A673 (cell line): ENCODE measurements at places on chromosomes 3 and 15. TPM values are rescaled to one million over a fixed set of nuclear protein-coding genes. Genes with fewer than 3 reads are reported as not detected.

The THRB gene
- 0.11 and 0.22 TPM in 2 replicates for total RNA-seq

The AQP9 gene
- not detected in 2 replicates for total RNA-seq

GRCh38 chr3:29525254-29525881 is 244.5 kb downstream of the RBMS3 start:
- no peaks in the 10 kb centered on the region for H3K27me3 ChIP-seq
- no peaks in the 10 kb centered on the region for H3K36me3 ChIP-seq
- H3K4me1 ChIP-seq: peaks cover 17% of the 10 kb centered on the region
- H3K27ac ChIP-seq: no peak overlapping the region

The HYAL2 gene
- total RNA-seq: 17.7 and 18.1 TPM in 2 replicates

DNA sequence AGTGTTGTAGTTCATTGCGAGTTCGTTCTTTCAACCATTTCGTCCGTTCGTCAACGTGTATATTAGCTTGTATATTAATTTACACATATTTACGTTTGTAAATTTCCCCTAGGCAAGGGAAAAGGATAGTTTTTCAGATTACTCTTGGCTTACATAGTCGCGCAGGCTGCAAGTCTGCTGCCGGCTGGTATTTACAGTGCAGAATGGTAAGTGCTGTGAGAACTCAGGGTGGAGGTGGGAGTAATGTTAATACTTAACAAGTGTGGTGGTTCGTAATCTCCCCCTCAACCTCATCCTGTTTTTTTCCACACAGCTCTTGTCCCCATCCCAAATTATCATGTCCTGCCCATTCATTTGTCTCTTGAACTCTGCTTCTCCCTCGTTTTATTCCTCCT is 766 bp downstream of the FAM98B start:
- peak overlapping the region; percentile 85 for H3K4me3 ChIP-seq
- DNase-seq: no peak
- H3K4me1 ChIP-seq: peaks cover 9% of the 10 kb centered on the region
- peak overlapping the region; percentile 87 for H3K27ac ChIP-seq
- peaks cover 4% of the 10 kb centered on the region for H3K27me3 ChIP-seq

GRCh38 chr3:47291158-47291753 is 8.5 kb downstream of the KLHL18 start:
- H3K36me3 ChIP-seq: no peaks in the 10 kb centered on the region
- no peak overlapping the region for H3K27ac ChIP-seq

- H3K27me3 ChIP-seq: no peaks in the 10 kb centered on the region
- no peak overlapping the region for H3K27ac ChIP-seq
- DNase-seq: no peak
- peaks cover 12% of the 10 kb centered on the region for H3K36me3 ChIP-seq
- H3K4me1 ChIP-seq: no peaks in the 10 kb centered on the region
Measured at GRCh38 chr15:65906396-65906795, 37.1 kb downstream of the RAB11A start.

DNA sequence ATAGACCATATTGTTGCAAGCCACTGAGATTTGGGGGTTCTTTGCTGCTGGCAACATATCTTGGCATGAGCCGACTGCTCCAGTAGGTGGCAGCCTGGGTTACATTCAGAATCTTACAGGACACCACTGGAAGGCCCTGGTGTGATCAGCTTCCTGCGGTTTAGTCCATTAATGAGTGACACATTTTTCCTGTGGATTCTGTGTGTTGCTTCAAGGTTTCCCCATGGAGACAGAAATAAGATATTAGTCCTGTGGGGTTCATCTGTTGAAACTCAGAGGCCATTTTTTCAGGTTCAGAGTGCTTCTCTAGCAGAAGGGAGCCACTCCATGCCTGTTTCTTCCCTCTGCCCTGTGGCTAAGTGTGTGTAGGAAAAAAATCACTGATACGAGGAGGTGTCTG is 116.2 kb downstream of the MFSD1 start:
- peak; percentile 73 for DNase-seq
- no peaks in the 10 kb centered on the region for H3K36me3 ChIP-seq
- peaks cover 5% of the 10 kb centered on the region for H3K27me3 ChIP-seq

DNA sequence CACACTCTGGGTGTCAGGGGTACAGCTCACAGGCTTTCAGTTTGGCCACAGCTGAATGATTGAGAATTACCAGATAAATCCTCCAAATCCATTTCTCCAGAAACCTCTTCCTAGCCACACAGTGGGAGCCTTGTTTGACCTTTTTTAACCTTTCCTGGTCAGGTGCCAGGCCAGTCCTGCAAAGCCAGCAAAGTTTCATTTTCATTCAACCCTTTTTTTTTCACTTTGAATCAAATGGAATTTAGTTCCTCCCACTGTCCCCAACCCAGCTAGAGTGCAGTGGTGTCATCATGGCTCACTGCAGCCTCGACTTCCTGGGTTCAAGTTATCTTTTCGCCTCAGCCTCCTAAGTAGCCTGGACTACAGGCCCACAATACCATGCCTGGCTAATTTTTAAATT is 67.8 kb downstream of the NSUN3 start:
- H3K27me3 ChIP-seq: no peaks in the 10 kb centered on the region
- DNase-seq: no peak
- no peak overlapping the region for H3K27ac ChIP-seq
- H3K4me1 ChIP-seq: peaks cover 9% of the 10 kb centered on the region
- H3K4me3 ChIP-seq: no peak overlapping the region

DNA sequence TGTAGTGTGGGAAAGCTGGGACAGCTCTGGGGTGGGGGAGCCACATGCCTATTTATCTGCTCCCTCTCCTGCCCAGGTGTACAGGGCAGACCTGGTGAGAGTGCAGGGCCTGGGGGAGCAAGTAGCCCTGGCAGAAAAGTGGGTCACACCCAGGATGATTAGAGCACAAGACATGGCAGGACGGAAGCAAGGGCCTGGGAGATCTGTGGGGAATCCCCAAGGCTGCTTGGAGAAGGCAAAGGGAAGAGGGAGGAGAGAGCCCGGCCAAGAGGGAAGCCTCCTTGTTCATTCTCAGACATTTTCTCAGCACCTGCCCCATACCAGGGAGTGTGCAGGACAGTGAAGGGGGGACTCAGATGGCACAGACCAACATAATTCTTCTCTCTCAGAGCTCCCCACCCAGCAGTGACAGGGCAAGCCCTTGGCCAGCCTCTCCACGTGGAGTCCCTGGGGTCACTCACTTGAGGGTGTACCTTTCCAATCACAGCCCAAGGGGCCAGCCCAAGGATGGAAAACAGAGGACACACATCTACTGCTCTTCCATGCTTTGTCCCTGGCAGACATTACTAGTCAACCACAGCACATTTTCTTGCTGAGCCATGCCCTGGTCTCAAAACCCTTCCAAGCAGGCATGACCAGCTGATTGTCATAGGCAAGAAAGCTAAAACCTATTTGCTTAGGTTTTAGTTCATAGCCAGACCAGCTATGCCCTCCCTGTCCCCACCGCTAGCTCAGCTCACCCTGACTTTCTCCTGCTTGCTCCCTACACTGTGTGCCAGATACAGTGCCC is 4.9 kb upstream of the DUSP7 start:
- no peak overlapping the region for H3K27ac ChIP-seq
- no peaks in the 10 kb centered on the region for H3K36me3 ChIP-seq
- H3K27me3 ChIP-seq: no peaks in the 10 kb centered on the region
- H3K4me1 ChIP-seq: no peaks in the 10 kb centered on the region
- DNase-seq: no peak

- no peaks in the 10 kb centered on the region for H3K4me1 ChIP-seq
- no peak overlapping the region for H3K27ac ChIP-seq
- DNase-seq: no peak
- H3K27me3 ChIP-seq: no peaks in the 10 kb centered on the region
Measured at GRCh38 chr3:121696186-121696585, 35.5 kb upstream of the HCLS1 start.

The LSAMP gene
- total RNA-seq: 10.1 and 12.5 TPM in 2 replicates

- no peaks in the 10 kb centered on the region for H3K27me3 ChIP-seq
- H3K36me3 ChIP-seq: peaks cover 34% of the 10 kb centered on the region
- H3K4me3 ChIP-seq: no peak overlapping the region
- peaks cover 13% of the 10 kb centered on the region for H3K4me1 ChIP-seq
- no peak overlapping the region for H3K27ac ChIP-seq
Measured at GRCh38 chr3:133591271-133591742, 17.8 kb downstream of the CDV3 start.

- H3K36me3 ChIP-seq: peaks cover 77% of the 10 kb centered on the region
- no peak overlapping the region for H3K27ac ChIP-seq
- no peak overlapping the region for H3K4me3 ChIP-seq
Measured at GRCh38 chr3:177045222-177045621, 152.1 kb downstream of the TBL1XR1 start.

The RTP3 gene
- total RNA-seq: not detected in 2 replicates

GRCh38 chr3:127456471-127457093 is 134.0 kb downstream of the TPRA1 start:
- H3K27me3 ChIP-seq: peaks cover 55% of the 10 kb centered on the region
- H3K4me3 ChIP-seq: no peak overlapping the region
- H3K27ac ChIP-seq: no peak overlapping the region
- H3K4me1 ChIP-seq: peaks cover 4% of the 10 kb centered on the region
- no peaks in the 10 kb centered on the region for H3K36me3 ChIP-seq

The LRTM1 gene
- total RNA-seq: not detected in 2 replicates

GRCh38 chr15:100803171-100803440 is 76.5 kb upstream of the ALDH1A3 start:
- peaks cover 9% of the 10 kb centered on the region for H3K27me3 ChIP-seq
- no peak overlapping the region for H3K27ac ChIP-seq
- H3K4me3 ChIP-seq: no peak overlapping the region
- DNase-seq: no peak
- no peaks in the 10 kb centered on the region for H3K4me1 ChIP-seq
- no peaks in the 10 kb centered on the region for H3K36me3 ChIP-seq
